ENCODE measurements at places on chromosomes 3 and 15.

- no peak for DNase-seq
Measured at GRCh38 chr3:106826791-106827311, 550.4 kb upstream of the CCDC54 start.

DNA sequence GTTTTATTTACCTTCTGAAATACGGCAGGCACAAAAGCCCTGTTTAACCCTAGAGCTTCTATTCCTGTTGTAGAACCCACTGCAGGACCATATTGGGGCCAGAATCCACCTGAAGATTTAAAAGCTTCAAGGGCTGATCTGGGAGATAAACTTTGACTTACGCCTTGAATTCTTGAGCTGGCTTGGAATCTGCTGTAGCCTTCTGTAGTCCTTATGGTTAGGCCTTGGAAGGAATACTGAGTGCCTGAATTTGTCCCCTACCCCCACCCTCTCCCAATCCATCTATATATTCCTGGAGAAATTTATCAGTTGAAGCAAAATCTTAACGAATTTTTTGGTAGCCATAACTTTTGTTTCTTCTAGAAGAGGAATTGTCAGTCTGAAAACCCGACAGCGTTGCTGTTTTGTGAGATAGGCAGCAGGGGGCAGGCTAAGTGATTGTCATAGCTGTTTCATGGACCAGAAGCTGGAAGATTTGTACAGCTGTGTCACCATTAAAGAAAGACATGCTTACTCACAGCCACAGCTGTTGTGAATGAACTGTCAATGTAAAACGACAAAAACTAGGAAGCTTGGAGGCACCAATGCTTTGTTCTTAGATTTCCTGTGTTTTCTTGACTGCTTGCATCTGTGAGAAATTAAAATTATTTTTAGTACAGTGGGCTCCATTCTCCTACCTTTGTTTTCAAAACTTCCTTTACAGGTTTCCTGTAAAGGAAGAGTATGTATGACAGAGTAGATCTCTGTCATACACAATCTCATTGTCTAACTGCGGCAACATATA is 12.8 kb downstream of the LXN start:
- no peak for DNase-seq

- peak; percentile 86 for DNase-seq
Measured at GRCh38 chr3:126679318-126679751, 24.4 kb upstream of the TXNRD3 start.

DNA sequence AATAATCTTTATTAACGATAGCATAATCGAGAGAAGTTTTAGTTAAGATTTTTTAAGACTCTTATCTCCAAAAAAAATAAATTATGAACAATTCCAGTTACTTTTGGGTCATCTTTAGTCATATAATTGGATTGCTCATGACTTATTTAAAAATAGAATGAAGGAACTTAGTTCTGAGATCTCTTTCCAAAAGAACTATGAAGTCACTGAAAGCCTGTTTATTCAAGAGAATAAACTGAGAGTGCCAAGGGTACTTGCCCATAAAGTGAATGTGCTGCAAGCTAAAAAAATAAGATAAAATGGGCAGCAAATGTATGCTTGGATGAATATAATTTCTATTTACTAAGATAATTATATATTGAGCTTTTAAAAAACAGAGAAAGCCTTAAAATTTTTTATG is 176.5 kb upstream of the PLSCR5 start:
- no peak for DNase-seq

- no peak for DNase-seq
Measured at GRCh38 chr15:70306582-70306981, 208.9 kb upstream of the TLE3 start.

GRCh38 chr15:34665498-34666116 is 82.2 kb upstream of the GOLGA8B start:
- DNase-seq: no peak

- no peak for DNase-seq
Measured at GRCh38 chr3:141646760-141647561, 91.1 kb upstream of the RNF7 start.

- no peak for DNase-seq
Measured at GRCh38 chr3:122602011-122602710, 24.7 kb downstream of the PARP15 start.

- no peak for DNase-seq
Measured at GRCh38 chr3:52848617-52849016, 13.8 kb upstream of the MUSTN1 start.

DNA sequence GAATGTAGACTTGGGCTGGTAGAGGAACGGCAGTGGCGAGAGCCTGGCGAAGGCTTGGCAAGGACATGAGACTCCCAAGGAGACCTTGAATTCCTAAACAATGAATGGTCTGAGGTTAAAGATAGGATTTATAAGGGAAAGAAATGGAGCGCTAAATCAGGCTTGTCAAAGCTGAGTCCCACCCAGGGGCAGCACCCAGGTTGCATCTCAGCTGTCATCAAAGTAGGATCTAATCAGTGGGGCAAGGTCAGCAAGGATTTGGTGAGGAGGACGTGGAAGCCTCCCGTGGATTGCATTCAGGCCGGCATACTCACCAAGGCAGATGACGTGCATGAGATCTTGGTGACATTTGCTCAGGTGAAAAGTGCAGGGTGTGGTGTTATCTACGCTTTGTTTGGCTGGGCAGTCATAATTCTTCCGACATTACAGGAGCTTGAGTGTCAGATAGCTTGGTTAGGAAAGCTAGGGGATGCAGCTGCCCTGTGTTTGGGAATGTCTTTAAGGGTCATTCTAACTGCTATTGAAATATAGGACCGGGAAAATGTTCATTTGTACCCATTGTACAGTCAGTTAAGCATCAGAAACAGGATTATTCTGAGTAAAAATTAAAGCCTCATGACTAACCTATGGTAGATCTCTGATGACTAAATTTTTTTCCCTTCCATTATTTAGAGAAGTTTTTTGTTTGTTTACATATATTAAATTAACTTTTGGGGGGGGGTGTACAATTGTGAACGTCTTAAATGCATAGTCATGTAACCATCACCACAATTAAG is 99.4 kb upstream of the TSC22D2 start:
- DNase-seq: no peak

GRCh38 chr3:143084856-143085731 is 34.5 kb upstream of the CHST2 start:
- no peak for DNase-seq

- DNase-seq: no peak
Measured at GRCh38 chr15:40871749-40872617, 2.1 kb downstream of the RHOV start.

- DNase-seq: no peak
Measured at GRCh38 chr3:46944191-46944590, 32.4 kb downstream of the CCDC12 start.

GRCh38 chr15:79620112-79620857 is 188.1 kb downstream of the MINAR1 start:
- peak; percentile 6 for DNase-seq

GRCh38 chr3:45560281-45560971 is 34.1 kb upstream of the LIMD1 start:
- no peak for DNase-seq

DNA sequence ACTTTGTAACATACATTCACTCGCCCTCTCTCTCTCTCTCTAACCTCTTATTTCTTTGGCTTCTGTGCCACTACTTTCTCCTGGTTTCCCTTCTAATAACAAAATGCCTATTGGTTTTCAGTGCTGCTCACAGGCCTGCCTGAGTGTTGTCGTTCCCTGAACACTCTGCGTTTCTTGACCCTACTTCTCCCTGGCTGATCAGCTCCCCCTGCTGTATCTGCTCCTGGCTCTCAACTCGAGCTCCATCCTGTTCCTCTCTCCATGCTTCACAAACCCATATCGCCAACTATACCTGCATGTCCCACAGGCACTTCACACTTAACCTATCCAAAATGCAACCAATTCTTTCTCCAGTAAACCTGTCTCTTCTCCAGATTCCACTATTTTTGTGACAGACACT is 111.4 kb downstream of the OPA1 start:
- no peak for DNase-seq

- DNase-seq: no peak
Measured at GRCh38 chr15:44163370-44163769, 31.7 kb downstream of the FRMD5 start.

DNA sequence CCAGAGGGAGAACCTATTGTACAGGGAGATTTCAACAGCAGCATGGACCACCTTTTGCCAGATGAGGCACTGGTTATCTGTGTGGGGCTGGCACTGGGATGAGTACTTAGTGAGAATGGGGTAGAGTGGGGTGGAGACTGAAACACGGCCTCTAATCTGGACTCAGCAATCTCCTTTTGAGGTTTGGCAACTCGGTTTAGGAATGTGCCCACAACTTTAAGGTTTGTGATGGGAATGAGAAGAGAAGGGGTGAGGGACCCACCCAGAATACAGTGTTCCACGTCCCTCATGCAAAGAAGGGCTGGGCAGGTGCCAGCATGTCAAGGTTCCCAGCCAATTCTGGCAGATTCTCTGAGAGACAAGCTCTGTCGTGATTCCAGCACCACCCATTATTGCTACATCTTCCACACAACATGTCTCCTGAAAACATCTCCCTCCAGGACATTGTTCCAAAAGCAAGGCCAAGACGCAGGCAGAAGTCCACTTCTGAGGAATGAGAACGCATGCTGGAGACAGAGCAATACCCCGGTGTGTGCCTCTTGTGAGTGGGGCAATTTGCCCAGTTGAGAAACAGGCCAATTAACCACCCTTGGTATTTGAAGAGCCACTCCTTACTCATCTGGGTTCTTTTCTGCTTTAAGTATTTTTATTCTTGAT is 37.5 kb upstream of the CCR4 start:
- DNase-seq: peak; percentile 93

- no peak for DNase-seq
Measured at GRCh38 chr3:66443118-66443803, 57.6 kb downstream of the LRIG1 start.

GRCh38 chr3:194470615-194471014 is 16.2 kb downstream of the ATP13A3 start:
- DNase-seq: no peak

DNA sequence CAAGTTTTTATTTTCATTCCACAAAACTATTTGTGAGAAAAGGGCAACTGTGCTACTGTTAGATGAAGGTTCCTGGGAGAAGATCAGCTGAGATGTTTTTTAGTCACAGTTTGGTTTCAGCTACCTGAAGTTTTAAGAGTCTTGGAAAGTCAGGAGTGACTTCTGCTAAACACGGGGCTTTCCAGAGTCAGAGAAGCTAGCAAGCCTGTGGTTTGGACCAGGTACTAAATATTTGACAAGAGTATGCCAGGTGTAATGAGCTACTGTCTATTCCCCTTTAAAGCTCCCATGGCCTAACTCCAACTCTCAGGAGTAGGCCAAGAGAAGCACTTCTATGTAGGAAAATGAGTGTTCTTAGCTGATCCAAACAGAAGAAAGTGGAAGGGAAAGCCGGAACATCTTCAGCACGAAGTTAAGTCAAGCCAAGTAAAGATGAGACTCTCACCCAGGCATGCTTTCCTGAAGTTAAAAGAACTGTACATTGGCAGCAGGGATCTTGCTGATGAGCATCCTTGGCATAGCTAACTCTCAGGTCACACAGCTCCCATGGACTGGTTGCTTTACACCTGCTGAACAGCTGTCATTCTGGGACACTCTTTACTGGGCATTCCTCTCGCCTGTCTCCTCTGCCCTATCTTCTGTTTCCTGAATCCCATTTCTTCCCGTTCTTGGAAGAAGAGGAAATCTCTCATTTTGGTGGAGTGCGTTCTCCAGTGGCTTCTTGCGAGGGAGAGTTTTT is 22.5 kb downstream of the TM4SF18 start:
- no peak for DNase-seq

GRCh38 chr3:32045091-32045915 is 61.1 kb upstream of the GPD1L start:
- DNase-seq: no peak

GRCh38 chr15:91664224-91664836 is 189.2 kb upstream of the SLCO3A1 start:
- DNase-seq: no peak

- no peak for DNase-seq
Measured at GRCh38 chr3:161914703-161915417, 418.3 kb downstream of the OTOL1 start.
